ENCODE measurements at places on chromosomes 4 and X.

DNA sequence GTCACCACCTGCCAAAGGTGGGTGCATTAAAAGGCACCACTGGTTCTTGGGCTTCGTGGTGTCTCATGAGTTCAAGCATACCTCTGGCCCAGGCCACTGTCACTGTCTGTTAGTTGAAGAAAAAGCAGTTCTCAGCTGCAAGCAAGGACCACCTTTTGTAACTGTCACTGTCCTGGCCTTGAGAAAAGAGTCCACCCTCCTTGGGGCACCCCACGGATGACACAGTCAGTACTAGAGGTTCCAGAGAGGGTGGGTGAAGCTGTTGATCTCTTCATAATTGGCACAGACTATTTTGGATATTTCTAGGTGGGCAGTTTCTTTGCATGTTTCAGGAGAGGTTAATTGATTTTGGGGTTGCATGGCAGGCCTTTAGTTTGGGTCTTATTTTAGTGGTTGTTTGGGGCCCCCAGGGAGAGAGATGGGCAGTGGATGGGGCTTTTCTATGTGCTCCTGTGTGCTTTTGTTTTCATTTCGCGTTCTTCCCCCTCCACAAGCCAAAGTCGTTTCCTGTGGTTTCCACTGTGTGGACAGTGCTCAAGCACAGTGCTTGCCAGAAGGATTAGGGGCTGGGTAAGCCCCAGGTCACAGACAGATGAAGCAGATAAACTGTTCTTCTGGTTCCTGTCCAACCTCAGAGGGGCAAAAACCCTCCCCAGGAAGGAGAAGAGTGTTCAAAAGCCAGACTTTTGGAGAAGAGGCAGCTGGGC, 156.2 kb upstream of the PPP1R2C start:
- no peak for DNase-seq

- DNase-seq: no peak
Measured at GRCh38 chrX:29388509-29388908, 801.3 kb downstream of the IL1RAPL1 start.

GRCh38 chr4:111946800-111947199, 198.5 kb upstream of the FAM241A start:
- DNase-seq: no peak

- DNase-seq: no peak
Measured at GRCh38 chr4:147378780-147379179, 102.1 kb upstream of the EDNRA start.

GRCh38 chrX:145041486-145041885, 205.8 kb upstream of the SPANXN1 start:
- no peak for DNase-seq

DNA sequence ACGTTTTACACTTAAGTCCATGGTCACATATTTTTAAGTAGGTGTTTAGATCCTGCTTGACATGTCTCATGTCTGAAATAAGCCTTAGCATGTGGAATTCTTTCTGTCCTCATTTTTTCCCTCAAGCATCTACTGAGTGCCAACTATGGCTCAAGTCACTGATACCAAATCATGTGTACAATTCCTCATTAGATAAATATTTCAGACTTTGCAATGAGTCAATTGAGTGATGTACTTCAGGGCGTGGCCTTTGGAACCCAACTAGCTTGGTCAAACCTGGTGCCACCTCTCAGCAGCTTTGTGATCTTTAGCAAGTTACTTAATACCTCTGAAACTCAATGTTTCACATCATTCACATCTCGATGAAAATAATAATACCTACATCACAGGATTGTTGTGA, 12.6 kb upstream of the JADE1 start:
- no peak for DNase-seq

GRCh38 chr4:65669111-65670019, 924 bp downstream of the EPHA5 start:
- no peak for DNase-seq

- DNase-seq: no peak
Measured at GRCh38 chrX:42732506-42732905, 45.5 kb downstream of the PPP1R2C start.

DNA sequence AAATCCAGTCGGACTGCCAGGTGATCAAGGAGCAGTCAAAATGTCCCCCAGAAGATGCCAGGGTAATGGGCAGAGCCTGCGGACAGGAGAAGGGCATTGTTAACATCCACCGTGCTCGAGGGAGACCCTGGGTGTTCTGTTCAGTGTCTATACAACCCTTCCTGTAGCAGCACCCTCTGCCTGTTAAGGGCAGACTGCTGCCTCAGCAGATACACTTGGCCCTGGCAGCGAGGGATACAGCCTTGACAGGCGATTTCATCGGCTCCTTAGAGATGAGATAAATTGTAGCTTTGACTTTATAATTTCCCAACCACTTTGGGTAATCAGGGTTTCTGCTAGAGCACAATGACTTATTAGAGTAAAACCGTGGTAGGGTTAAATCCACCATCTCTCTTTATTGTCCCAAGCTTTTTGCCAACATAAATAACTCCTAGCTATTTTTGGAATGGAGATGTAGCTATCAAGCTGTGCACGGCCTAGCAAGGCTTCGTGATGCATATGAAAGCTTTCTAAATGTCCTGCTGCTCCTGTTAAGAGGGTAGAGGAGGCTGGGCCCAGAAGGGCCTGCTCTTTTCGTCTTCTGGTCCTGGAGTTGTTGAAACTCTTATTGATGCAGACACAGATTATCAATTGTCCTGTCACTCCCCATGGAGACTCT, 195.9 kb downstream of the CPEB2 start:
- DNase-seq: no peak

DNA sequence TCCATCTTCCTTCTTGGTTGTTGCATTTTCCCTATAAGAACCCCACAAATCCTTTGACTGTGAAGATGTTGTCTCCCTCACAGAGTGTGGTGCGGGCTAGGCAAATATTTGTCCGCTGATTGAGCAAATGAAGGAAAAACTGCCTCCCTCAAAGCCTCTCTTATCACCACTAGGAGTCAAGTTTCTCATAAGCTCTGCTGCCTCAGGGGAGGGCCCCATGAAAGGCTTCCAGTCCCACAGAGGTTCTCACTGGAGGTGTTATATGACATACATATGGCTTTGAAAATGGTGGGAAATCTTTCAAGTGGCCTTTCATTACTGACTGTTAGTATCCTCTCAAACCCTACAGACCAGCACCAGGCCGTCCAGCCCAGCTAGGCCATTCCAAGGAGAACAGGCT, 9.3 kb downstream of the VGLL1 start:
- DNase-seq: no peak

- no peak for DNase-seq
Measured at GRCh38 chr4:142493255-142494110, 352.6 kb downstream of the INPP4B start.

- no peak for DNase-seq
Measured at GRCh38 chrX:27998666-27999065, 17.4 kb upstream of the DCAF8L1 start.

Data from activated T-cell treated with anti-CD3 and anti-CD28 coated beads, Interleukin-2, amount 50 U/mL, for 48 hours (primary cell).